ENCODE measurements at places on chromosomes 12 and 14.

DNA sequence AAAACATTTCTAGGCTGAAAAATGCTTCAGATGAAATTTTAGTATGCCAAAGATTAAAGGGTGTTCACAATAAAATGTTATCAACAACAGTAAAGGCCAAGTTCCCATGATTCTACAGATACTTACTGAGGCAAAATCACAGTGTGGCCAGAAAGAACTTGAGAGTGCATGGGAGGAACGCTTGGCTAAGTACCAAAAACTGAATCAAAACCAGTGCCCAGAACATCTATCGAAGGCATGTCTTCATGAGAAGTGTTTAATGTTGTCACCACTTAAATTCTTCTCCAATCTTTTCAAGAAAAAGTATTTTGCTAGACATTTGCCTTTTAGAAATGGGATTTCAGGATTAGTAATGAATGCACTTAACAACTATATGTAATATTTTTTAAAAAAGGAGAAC lies 41.5 kb downstream of the KIF21A start:
- DNase-seq, result no peak

- DNase-seq, result no peak
Observed at GRCh38 chr12:74489543-74489942, 48.1 kb upstream of the ATXN7L3B start.

GRCh38 chr12:125804660-125805059 lies 739.4 kb downstream of the AACS start:
- no peak for DNase-seq

GRCh38 chr12:45634273-45634917 lies 95.1 kb upstream of the ARID2 start:
- no peak for DNase-seq

DNA sequence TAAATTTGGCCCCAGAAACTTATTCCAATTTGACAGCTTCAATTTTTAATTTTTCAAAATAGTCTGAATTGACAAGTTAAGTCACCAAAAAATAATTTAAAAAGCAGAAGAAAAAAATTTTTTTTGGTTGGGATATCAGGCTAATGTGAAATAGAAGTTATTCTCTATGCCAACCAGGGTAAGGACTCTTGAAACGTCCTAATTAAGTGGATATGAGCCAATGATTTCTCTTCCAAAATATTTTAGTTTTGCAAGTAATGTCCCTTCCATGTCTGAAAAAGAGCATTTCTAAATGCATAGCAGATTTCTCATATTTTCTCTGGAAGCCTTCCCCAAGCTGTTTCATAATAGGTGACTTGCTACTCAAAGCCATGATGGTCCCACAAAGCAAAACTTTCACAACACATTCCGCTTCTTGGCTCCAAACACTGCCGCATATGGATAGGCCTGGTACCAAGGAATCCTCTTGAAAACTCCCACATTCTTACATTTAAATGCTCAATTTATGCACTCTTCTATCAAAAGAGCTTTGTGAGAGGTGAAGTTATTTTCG lies 65.1 kb downstream of the SIX6 start:
- DNase-seq, result no peak
